Posterior vena cava (tissue), 2 donors: ENCODE measurements at places on chromosomes 3 and 15.

DNA sequence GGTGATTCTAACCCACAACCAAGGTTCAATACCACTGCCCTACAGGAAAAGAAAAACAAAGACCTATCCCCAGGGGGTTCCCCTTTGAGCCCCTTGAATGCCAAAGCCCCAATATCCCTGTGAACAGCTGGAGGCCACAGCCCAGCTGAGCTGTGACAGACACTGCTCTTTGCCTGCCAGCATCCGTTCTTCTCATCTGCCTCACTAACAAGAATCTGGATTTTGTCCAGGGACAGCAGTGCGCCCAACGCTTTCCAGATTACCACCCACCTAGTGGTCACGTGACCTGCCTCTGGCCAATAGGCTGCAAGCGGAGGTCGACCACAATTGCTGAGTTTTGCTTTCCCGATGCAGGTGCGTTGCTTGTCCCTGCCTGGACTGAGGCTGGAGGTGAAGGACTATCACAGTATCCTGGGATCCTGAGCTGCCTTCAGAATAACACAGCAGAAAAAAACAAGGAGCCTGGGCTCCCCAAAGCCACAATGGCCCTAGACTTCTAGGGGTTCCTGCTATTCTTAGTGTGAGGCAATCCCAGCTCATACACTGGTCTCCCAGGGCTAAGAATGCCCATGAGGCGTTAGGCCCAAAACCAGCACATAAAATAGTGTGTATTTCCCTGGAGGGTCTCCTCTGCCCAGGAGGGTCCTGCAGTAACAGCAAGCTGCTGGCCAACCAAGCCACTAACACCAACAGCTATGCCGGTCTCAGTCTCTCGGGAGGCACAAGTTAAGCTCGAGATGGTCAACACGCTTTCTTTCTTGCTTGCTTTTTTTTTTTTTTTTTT lies 13.8 kb downstream of the BDH1 start:
- DNase-seq, result no peak

DNA sequence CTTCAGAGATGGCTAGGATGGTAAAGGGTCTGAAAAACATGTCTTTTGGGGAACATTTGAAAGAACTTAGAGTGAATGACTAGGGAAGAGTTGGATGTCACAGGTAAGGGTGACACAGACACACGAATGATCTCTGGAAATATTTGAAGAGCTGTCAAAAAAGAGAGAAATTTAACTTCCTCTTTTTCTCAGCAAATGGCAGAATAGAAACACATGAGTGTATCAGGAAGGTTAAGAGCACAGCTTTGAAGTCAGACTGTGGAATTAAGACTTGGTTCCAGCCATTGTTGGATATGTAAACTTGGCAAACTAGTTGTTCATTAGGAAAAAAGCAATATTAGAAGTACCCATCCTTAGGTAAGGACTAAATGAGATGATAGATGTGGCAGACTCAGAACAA lies 117.7 kb downstream of the IMPG2 start:
- no peak for DNase-seq

DNA sequence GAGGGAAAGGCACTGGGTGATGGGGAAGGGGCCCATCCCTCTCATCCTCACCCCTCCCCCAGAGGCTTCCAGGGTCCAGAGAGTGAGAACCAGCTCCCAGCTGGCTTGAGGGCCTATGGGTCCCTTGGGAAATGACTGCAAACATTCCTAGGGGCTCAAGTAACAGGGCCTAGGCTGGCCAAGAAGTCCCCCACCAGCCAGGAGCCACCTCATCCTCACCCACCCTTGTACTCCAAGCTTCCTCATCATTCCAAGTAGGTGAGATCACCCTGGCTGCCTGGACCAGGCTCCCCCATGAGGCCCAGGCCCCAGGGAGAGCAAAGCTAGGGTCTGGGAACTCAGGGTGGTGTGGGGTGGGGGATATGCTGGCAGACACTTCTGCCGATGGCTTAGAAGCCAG lies 14.8 kb downstream of the LOXL1 start:
- DNase-seq, result peak; percentile 84

GRCh38 chr15:99340347-99340746 lies 89.1 kb downstream of the LRRC28 start:
- DNase-seq, result no peak

- DNase-seq, result no peak
Measured at GRCh38 chr15:99305761-99306505, 54.7 kb downstream of the LRRC28 start.

- no peak for DNase-seq
Measured at GRCh38 chr3:64388886-64389285, 163.6 kb upstream of the PRICKLE2 start.

GRCh38 chr3:166472015-166472414 lies 634.8 kb upstream of the BCHE start:
- no peak for DNase-seq

DNA sequence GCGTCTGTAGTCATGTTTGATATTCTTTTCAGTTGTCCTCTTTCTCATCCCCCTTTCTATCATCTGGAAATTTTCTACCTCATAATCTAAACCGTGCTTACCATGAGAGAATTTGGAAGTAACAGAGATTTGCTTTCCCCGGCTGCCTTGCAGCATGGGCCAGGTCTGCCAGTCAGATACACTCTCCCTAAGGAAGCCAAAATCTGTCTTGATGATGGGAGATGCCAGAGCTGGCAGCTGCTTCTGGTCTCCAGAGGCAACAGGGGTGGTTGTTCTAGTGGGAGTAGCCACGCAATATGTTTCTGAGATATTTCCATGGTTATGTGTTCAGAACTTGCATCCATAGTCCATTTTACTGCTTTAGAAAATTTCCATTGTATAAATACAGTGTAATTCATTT lies 218.9 kb upstream of the RORA start:
- no peak for DNase-seq

DNA sequence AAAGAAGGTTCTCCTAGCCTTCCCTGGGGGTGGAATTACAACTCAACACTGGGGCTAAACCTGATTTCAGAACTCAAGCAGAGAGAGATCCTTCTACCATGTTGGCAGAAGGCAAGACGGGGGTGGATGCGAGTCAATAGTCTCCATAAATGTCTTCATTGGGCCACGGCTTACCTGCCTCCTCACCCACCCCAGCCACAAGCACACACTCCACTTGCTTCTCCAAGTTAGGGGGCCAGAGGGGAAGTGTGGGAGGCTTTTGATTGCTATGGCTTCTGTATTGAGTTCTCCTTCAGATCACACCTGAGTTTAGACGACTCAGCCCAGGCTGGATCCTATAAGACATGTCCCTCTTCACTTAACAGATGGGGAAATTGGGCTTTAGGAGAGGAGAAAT lies 178.9 kb downstream of the UACA start:
- DNase-seq, result no peak

DNA sequence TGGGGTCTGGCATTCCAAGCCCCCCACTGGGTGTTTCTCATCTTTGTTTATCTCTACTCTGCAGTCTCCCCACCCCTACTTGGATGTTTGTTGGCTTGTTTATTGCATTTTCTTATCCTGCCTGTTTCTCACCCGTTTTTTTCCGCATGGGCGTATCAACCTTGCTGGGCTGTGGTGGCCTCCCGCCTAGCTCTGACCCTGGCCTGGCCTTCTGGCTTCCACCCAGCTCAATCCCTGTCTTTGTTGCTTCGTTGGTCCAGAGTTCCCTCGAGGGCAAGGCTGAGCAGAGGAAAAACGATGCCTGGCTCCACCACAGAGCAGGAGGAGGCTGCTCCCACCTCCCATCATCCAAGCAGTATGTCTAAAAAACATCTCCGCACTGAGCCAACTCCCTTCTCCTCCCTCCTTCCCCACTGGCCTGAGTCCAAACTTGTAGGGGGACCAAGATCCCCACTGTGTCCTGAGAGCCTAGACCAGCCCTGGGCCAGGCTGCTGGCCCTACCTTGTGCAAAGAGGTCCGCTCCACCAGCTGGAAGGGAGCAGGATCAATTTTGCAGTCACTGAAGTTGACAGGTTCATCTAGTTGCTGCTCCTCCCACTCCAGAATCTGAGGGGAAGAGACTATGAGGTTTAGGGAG lies 9.8 kb downstream of the CLCN2 start:
- DNase-seq, result no peak

GRCh38 chr3:8848696-8849131 lies 79.3 kb upstream of the OXTR start:
- no peak for DNase-seq

DNA sequence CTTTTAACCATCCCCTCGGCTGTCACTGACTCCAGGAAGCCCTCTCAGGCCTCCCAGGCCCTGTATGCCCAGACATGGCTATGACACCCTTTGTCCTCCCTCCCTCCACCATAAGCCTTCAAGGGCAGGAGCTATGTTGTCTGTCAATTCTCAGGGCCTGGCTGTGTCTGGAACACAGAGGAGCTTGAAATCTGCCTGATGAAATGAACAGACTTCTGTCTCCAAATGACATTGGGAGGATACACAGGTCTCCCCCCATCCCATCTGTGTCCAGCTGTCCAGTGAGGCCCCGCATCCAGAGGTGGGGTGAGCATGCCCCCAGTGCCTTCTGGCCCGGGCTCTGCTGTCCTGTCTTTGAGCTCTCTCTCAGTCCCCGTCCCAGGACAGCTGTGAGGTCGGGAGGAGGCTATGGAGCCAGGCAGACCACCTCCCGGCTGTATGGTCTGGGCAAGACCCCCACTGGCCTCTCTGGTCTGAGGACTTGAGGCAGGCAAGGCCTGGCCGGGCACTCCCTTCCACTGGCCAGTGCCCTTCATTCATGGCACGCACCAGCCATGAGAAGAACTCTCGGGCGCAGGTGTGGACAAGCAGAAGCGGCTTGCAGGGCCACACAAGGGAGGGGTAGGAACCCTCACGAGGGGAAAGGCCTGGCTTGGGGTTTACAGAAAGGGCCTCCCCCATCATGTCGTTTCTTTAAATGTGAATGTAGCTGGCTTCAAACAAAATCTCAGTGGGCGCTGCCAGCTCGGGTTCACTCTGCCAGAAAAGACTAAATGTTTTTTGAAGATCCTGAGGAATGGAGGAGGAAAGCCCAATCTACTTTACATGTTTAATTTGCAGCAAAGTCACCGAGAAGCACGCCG lies 38.9 kb downstream of the PCSK6 start:
- DNase-seq, result peak; percentile 71

DNA sequence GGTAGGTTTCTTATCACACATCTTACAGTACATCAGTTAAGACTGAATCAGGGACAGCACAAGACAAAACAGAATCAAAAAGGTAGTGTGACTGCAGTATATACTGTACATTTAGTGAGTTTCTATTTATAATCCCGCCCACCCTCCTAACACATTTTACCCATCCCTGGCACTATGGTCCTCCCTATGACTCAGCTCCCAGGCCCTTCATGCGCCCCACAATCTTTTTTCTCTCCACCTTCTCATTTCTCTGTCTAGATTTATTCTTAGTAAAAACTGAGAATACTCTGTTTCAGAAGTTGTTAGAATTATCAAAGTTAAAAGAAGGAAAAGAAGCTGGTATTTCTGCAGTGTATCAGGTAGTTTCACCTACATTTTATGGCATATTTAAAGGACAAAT lies 427.3 kb downstream of the CNTN4 start:
- no peak for DNase-seq

DNA sequence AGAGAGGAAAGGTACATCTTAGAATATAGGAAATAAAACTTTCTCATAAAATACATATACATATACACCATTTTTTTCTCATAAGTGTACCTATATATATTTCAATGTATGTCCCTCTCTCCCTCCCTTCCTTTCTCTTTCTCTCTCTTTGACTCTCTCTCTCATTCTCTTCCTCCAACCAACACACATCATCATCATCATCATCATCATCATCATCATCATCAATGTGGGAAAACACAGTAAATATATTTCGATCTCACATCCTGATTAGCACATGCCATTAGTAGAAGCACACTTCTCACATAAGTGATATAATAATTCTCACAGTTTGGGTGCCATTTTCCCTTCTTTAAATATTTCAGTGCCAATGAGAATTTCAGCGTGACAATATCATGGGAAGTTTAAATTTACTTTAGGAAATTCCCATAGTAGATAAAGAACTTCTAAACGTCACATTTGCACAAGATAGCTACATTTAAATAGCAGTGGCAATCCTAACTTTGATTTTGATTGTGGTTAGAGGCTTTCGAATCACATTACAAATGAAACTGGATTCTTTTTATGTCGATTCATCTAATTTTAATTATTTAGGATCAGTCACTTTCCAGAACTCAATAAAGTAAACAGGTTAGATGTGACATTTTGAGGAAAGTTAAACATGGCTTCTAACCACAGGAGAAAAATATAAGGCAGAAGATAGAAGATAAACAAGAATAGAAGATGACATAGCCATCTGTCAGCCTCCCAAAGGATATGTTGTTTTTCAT lies 33.0 kb upstream of the ACTC1 start:
- DNase-seq, result no peak

DNA sequence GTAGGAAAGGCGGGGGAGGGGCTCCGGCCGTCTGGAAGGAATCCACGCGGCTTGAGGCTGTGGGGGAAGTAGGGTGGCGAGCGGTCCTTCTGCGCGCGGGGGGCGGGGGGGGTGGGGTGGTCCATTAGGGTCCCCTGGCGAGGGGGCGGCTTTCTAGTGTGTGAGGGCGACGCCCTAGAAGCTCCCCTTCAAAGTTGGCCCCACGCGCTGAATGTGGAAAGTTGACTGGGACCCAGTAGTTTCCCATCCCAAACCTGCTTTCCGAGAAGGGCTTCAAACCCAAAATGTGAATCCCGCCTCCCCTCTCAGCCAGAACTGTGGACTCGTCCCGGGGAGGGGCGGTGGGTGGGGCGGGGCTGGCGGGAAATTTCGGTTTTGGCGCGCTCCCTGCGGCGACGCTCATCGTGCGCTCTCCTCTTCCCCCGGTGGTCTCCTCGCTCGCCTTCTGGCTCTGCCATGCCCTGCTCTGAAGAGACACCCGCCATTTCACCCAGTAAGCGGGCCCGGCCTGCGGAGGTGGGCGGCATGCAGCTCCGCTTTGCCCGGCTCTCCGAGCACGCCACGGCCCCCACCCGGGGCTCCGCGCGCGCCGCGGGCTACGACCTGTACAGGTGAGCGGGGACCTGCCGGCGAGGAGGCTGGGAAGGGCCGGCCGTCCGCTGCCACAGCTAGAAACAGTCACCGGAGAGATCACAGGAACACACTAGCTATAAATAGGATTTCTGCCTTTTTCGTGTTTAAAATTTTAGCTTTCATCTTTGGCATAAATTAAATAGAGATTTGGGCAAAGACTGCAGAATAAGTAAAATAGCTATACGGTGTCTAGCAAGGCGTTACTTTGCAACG lies 790 bp downstream of the DUT start:
- DNase-seq, result peak; percentile 88

DNA sequence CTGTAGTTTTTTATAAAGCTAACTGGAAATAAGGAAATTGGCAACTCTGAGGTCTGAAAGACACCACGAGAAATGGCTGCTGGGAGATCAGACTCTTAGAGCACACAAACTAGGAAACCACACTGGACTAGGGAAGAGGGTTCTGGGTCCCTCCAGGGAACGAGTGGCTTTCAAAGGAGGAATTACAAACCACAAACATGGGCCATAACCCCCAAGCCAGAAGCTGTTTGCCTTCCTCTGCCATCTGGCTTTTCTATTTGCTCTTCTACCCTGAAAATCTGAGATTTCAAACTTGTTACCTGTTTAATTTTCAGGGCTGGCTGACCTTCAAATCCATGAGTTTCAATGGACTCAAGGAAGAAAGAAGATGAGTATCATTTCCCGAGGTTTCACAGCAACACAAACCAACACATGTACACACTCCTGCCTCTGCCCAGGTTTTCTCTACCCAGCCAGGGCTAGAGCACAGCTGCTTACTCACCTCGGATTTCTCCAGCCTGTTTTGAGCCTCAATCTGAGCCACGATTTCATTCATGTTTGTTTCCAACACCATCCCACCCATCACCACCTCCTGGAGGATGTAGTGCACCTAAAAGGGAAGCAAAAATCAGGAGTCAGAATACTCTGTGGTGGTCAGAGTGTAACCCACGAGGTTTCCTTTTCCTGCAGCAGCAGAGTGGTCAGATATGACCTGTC lies 22.6 kb upstream of the ANPEP start:
- no peak for DNase-seq

- no peak for DNase-seq
Measured at GRCh38 chr3:2661078-2661477, 449.1 kb downstream of the IL5RA start.
